ENCODE measurements at places on chromosomes 16 and 17.

DNA sequence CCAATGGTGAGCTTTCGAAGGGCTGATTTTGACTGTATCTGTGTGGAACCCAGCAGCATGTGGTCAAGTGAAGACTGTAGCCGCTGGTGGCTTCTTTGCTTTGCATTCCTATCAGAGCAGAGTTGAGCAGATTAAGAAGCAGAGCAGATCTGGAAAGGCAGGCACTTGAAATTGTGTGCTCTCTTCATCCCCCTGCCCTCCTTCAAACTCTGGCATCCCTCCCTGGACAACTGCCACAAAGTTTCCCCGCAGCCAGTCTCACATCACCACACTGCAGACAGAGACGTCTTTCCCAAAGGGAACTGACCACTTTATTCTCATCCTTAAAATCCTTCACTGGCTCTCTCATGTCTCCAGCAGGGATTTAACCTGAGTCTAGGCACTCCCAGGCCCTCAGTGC is 237.1 kb upstream of the DYNLRB2 start:
- no peak for DNase-seq

DNA sequence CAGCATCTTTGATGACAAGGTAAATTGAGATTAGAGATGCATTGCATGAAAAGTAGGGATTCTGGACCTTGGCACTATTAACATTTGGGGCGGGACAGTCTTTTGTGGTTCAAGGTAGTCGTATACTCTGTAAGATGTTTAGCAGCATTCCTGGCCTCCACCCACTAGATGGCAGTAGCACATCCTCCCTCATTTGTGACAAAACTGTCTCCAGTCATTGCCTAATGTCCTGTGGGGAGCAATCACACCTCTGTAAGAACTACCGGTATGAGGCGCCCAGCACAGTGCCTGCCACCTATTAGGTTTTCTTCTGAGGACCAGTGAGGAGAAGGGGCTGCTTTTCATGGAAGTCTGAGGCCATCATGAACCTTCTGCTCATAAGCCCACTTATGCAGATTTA is 180.8 kb downstream of the RBFOX1 start:
- DNase-seq: no peak

- no peak for DNase-seq
Measured at GRCh38 chr17:19268611-19269010, 31.4 kb downstream of the EPN2 start.

- no peak for DNase-seq
Measured at GRCh38 chr17:41957031-41957868, 9.3 kb upstream of the CNP start.

GRCh38 chr17:34601416-34601815 is 22.0 kb downstream of the TMEM132E start:
- DNase-seq: no peak

DNA sequence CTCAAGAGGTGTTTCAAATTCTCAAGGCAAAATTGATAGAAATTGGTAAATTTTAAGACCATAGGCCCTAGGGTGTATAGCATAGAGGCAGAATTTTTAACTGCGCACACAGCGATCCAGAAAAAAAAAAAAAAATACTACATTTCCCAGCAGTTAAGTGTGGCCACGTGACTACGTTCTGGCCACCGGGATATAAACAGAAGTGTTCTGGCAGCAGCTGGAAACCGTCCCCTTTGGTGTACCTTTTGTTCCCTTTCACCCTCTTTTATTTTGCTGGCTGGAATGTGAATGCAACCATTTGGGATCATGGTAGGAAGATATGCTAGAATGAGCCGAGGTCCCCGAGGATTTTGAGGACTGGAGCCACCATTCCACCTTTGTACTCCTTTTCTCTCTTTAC is 52.7 kb upstream of the AKAP1 start:
- no peak for DNase-seq

- DNase-seq: no peak
Measured at GRCh38 chr16:58465817-58466216, 34.1 kb upstream of the NDRG4 start.

DNA sequence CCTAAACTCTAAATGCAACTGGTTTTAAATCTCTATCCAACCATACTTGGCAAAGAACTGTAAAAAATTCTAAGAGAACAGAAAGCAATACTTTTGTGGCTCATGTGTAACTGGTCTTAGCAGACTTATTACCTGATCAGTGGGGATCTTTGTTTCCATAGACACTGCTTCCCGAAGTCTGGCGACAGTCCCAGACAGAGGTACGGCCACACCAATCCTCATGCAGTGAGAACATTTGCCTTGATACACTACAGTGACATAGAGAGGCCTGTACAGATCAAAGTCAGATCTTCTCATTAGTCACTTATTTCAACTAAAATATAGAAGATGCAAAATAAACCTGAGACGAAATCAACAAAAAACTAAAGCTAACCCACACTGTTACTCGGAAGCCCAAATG is 43.9 kb downstream of the USP31 start:
- no peak for DNase-seq

DNA sequence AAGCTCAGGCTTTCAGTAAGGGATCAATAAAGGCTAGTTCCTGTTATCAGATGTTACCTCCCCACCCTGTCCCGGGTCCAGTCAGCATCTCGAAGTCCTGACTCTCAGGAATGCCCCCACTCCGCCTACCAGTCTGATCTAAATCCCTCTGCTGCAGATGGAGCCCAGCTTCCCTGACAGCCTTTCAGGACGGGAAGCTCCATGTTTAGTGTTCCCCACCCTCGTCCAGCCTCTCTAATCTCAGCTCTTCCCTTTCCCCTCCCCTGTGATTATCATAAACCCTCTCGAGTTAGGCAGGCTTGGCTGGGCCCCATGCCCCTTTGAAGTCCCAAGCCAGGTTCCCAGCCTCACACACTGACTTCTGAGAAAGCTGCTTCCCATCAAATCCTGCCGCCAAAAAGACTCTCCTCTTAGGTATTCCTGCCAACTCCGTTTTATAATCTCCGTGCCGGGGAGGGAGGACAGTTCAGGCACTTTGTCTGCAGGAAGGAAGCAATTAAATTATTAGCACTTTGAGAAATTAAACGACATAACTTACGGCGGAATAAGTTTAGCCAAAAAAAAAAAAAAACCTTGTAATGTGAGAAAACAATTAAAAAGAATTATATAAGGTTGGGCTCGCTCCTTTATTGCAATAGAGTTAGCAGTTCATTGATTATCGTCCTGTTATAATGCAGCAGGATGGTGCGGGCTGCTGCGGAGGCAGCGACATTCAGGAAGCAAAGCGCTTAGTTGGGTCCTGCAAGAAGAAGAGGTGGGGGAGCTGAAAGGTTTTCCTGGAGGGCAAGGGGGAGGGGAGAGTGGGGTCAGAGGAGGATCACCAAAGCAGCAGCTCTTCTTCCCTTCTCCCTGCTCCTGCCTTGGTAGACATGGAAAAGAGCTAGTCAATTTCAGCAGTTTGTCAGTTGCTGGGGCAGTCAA is 16.8 kb upstream of the ETV4 start:
- no peak for DNase-seq

DNA sequence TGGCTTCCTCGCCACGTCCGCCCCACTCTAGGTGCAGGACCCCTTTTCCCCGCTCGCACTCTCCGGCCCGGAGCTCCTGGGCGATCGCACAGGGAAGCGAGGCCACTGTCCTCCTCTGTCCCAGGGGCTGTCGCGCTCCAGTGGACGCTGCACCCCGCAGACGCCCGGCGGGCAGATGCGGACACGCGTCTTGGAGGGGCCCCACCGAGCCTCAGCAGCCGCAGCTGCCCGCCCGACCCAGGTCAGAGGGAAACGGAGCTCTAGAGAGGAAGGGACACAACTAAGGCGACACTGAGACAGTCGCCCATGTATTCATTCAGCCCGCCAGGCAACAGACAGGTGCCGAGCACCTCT is 726 bp upstream of the SLC13A5 start:
- no peak for DNase-seq

DNA sequence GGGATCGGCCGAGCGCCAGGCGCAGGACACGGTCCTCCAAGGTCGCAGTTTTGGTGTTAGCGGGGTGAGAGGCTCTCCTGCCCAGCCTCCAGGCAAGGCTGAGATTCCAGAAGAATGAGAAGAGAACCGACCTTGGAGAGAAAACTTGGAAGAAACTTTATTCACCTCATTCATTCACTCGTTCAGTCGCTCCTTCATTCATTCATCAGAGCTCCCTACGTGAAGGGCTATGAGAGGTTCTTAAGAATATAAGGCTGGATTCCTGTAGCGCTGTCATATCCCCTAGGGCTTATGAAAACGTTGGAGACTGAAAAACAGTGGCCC is 991 bp upstream of the MYH10 start:
- DNase-seq: no peak
